ENCODE measurements at places on chromosomes 7 and 10.
A peak's percentile ranks its signal among the peaks of the same experiment; 100 is the strongest.

- peak; percentile 96 for DNase-seq
These were observed 3.4 kb downstream of the CAV1 start for GRCh38 chr7:116528008-116528789.

GRCh38 chr10:121771966-121772365 is 155.9 kb downstream of the ATE1 start:
- no peak for DNase-seq

GRCh38 chr10:123229927-123230630 is 75.9 kb downstream of the BUB3 start:
- DNase-seq, result no peak

GRCh38 chr7:17374157-17374556 is 75.7 kb downstream of the AHR start:
- DNase-seq, result no peak

GRCh38 chr7:73820013-73820412 is 10.8 kb upstream of the CLDN4 start:
- DNase-seq, result no peak

DNA sequence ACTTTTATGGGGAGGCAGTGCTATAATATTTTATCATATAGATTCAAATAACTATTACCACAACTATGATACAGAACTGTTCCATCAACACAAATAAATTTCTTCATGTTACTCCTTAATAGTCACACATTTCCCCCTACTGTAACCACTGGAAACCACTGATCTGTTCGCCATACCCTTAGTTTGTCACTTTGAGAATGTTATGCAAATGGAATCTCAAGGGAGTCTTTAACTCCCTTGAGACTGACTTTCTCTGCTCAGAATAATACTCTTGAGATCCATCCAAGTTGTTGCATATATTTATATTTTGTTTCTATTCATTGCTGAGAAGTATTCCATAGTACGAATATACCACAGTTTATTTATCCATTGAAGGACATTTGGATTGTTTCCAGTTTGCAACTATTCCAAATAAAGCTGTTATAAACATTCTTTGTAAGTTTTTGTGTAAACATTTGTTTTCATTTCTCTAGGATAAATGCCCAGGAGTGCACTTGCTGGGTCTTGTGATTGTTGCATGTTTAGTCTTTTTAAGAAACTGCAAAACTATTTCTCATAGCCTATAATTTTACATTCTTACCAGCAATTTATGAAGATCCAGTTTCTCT is 19.7 kb upstream of the PON2 start:
- no peak for DNase-seq

GRCh38 chr7:3537210-3537875 is 236.3 kb downstream of the SDK1 start:
- DNase-seq, result peak; percentile 40

DNA sequence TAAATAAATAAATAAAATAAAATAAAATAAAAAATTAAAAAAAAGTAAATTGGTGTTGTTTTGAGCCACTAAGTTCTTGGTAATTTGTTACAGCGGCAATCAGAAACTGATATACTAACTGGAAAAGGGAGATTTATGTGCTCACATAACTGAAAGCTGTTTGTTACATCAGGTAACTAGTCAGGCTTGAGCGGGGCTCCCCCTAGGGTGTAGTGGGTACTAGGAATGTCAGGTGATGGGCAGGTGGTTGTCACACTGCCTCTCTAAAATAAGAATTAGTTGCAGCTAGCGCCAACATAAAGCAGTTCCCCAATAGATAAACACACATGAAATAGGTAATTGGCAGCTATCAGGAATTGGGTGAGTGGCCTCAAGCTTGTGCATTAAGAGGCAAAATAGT is 1336.9 kb downstream of the XPNPEP1 start:
- DNase-seq, result no peak

DNA sequence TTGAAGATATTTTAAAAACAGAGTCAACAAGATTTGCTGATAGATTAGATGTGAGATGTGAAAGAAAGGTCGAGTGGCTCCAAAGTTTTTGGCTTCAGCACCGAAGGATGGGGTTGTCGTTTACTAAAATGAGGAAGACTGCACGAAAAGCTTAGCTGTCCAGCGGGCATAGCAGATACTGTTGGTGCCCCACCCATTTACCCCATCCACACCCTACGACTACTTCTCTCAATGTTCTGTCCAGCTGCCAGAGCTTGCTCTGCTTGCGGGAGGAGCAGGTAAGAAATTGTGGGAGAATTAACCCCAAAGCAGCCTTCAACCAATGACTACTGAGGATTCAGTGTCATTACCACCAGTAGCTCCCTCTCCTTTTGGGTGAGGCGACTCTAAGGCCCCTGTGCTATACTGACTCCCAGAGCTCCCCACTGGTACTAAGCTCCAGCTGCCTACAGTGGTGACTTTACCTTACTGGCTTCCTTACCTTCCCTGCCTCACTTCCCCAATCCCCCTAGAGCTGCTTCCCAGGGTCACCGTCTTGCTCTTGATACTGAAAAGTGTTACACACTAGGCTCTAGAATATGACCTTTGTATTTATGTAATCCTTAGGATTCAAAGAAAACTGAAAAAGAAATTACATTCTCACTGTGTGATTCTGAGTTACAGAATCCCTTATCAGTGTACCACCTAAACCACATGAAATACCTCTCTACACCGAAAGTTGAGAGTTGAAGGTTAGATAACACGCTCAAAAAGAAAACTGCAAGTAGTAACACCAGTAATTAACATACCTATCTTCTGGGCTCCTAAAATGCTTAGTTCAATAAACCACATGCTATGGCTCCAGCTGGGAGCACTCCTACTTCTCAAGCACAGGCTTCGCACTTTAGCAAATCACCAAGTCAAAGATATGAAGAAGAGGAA is 22.3 kb downstream of the CACUL1 start:
- no peak for DNase-seq

- peak; percentile 22 for DNase-seq
These were observed 62.3 kb upstream of the LBX1 start for GRCh38 chr10:101291331-101292193.

- DNase-seq, result peak; percentile 43
These were observed 222.6 kb upstream of the KLF14 start for GRCh38 chr7:130956417-130957136.

DNA sequence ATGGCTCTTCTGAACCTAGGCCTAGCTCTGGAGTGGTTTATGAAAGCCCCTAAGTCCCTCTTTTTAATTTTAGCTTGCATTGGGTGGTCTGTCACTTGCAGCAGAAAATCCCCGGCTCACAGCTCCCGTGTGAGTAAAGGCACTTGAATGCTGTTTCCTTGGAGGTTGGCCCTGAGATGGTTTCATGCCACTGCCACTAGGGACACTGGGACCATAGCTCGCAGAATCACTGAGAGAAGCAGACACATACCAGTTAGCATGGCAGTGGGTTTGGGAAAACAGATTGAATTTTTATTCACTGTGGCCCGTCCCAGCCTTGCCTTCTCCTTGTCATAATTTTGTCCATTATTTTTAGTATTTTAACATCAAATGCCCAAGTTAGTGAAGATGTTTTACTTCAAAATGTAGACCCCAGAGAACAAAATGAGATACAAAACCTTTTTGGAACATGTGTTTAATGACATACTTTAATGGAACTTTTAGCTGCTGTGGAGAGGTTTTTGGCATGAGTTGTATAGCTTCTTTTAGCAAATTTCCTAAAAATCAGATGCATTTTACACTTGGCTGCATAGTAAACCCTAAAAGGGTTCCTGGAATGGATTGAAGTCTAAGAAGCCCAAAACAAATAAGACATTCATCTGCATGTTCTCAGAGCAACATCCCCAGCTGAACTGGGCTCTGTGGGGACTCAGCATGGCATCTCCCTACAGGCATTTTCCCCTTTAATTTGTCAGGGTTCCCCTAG is 259.7 kb upstream of the PITRM1 start:
- DNase-seq, result no peak

DNA sequence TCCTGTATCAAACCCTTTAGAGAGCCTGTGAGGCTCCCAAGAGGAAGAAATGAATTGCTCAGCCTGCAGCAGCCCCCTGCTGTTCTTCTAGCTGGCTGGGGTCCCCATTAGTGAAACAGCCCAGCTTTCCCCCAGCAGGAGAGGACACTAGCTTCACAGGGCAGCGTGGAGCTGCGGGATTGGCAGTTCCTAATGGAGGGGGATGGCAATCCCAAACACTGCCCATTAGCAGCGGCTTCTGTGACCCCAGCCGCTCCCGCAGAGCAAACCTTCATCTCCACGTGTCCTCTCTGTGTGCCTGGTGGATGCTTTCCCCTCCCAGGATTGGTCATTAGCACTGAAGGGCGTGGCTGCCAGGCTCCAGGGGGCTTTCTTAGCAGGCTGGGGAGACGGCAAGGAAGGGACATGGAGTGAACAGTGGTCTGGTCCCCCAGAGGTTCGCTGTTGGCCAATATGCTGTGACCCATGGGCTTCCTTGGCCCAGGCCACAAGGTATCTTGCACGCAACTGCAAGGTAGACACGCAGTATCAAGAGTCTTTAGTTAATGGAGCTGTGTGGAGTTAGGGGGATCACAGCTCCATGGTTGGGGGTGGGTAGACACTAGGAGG is 322.5 kb upstream of the ZMIZ1 start:
- no peak for DNase-seq

GRCh38 chr10:76435157-76435556 is 1003.7 kb downstream of the LRMDA start:
- DNase-seq, result no peak

- no peak for DNase-seq
These were observed 641.2 kb upstream of the VSTM2A start for GRCh38 chr7:53900856-53901528.

DNA sequence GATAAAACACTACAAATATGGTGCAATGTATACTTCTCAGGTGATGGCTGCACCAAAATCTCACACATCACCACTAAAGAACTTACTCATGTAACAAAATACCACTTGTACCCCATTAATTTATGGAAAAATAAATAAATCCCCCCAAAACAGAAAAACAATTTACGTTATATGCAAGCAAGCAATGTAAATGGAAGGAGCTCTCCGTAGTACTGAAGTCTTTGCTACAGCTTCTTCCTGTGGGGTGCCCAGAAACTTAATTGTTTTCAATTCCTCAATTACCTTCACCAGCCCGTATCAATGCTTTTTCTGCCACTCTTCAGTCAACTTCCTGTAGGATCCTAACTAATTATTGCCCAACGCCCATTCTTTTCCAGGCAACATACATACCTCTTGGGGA is 138.1 kb downstream of the RELN start:
- DNase-seq, result peak; percentile 27

GRCh38 chr10:123645615-123646014 is 20.5 kb upstream of the GPR26 start:
- no peak for DNase-seq

DNA sequence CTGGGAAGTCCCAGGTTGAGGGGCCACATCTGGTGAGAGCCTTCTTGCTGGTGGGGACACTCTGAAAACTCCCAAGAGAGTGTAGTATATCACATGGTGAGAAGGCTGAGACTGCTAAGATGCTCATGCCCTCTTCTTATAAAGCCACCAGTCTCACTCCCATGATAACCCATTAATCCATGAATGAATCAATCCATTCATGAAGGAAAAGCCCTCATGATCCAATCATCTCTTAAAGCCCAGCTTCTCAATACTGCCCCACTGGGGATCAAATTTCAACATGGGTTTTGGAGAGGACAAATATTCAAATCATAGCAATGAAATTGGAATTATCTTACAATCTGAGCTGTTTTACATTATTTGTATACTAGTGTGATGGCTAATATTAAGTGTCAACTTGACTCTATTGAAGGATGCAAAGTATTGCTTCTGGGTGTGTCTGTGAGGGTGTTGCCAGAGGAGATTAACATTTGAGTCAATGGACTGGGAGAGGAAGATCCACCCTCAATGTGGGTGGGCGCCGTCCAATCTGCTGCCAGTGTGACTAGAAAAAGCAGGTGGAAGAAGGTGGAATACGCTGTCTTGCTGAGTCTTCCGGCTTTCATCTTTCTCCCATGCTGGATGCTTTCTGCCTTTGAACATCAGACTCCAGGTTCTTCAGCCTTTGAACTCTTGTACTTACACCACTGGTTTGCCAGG is 14.3 kb upstream of the UBE2D1 start:
- no peak for DNase-seq

GRCh38 chr10:12417331-12417730 is 68.0 kb downstream of the CAMK1D start:
- DNase-seq, result no peak

DNA sequence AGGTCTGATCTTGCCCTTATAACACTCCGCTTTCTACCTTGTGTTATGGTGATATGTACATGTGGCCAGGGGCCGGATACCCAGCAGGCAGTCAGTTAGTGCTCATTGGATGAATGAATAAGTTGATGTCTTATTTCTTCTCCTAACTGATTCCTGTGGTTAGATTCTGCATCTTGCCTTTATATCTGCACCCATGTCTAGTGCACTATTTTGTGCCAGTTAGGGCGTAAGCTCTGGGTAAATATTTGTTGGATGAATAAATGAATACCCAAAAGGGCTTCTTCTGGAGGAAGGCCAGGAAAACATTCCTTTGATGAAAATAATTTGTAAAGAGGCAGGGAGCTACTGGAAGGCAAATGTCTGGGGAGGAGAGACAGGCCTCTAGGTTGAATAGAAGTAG is 148.2 kb downstream of the CHN2 start:
- peak; percentile 14 for DNase-seq

GRCh38 chr7:144777005-144777839 is 58.6 kb downstream of the TPK1 start:
- DNase-seq, result no peak

- DNase-seq, result peak; percentile 38
These were observed 110.6 kb downstream of the AUTS2 start for GRCh38 chr7:69708857-69709256.

DNA sequence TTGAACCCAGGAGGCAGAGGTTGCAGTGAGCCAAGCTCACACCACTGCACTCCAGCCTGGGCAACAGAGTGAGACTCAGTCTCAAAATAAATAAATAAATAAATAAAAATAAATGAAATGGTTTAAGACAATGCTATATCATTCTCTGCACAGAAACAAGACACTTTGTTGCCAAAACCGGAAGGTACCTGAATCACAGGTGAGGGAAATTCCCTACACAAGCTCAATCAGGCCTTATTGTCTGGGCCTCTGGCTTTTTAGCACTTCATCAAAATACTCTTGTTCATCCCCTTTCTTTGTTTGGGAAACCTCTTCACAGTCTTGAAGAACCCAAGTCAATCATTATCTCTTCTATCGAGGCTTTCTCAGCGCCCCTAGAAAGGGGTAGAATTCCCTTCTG is 166.1 kb upstream of the NPSR1 start:
- no peak for DNase-seq

DNA sequence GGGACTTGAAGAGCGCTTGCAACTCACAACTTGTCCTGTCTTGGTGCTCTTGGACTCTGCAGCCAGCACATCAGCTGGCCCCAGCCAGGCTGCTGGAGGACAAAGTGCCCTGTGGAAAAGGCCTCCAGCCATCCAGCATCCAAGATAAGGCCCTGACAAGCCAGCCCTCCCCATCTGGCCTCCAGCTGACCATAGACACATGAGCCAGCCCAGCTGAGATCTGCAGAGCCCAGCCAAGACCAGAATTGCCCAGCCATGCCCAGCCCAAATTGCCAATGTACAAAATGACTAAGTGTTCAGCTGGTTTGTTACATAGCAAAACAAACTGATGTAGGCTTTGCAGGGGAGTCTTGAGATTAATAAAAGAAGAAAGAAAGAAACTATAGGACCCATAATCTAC is 36.0 kb upstream of the FRMD4A start:
- DNase-seq, result no peak

- DNase-seq, result no peak
These were observed 117.1 kb downstream of the ZMIZ1 start for GRCh38 chr10:79185796-79186374.
